ENCODE measurements at places on chromosomes 12 and 14. TPM values are rescaled to one million over a fixed set of nuclear protein-coding genes. Genes with fewer than 3 reads are reported as not detected.
A peak's percentile ranks its signal among the peaks of the same experiment; 100 is the strongest.

GRCh38 chr12:72448805-72449204 is 176.6 kb downstream of the TRHDE start:
- no peak for DNase-seq

DNA sequence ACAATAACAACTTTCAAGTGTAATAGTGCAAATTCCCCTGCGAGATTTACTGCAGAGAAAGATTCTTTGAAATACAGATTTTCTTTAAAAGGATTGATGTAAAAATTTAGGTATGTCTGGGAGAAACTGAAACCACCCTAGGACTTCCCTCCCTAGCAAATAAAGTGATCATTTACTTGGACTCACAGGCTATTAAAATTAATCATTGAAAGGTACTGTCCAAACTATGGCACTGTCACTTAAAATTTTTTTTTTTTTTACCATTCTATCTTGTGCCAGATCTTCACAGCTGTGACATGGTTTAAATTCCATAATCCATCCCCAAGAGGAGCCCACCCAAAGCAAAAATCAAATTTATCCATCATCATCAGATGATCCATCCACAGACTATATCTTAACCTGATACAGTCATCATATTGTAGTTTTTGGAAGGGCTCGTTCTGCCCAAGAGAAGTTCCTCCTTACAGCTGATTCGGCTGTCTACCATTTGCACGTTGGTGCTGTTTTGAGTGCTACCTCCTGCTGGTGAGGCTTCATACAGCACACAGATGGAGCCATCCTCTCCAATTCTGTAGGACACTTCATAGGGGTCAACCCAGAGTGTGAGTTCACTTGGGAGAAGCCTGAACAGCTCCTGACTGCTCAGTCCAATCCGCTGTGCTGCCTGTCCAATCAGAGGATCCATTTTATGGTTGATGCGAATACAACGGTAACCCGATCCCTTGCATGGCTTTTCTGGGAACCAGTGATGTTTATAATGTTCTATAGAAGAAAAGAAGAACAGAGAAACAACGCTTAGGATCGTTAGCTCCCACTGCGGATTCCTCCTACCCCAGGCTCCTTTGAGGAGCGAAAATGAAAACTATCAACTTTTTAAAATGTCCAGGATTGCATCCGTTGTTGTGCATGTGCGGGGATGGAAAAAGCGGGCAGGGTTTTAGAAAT is 1.7 kb downstream of the BTG1 start:
- peak; percentile 70 for DNase-seq

- DNase-seq: no peak
Observed at GRCh38 chr12:21800011-21800410, 25.5 kb upstream of the KCNJ8 start.

DNA sequence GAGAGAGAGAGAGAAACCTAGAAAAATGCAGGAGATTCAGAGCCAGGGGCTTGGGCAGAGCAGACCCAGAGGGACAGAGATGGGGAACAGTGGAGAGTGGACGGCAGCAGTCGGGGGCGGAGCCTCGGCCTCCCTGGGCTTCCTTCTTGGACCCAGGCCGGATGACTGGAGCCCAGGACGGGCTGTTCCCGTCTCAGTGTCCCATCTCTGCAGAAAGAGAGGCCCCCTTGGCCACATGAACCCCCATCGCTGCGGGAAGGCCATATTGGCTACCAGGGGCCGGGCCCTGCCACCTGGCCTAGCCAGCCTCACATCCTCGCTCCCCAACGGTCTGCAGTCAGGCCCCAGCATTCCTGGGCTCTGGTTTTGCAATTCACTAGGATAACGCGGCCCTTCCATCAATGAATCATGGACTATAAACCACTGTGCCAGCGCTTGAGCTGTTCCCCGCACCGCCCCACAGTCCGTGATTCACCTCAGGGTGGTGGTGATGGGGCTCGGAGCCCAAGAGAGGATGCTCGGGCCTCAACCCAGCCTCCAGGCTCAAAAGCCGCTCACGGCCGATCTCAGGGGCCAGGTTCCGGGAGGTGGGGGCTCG is 116.5 kb downstream of the RFLNA start:
- DNase-seq: no peak

DNA sequence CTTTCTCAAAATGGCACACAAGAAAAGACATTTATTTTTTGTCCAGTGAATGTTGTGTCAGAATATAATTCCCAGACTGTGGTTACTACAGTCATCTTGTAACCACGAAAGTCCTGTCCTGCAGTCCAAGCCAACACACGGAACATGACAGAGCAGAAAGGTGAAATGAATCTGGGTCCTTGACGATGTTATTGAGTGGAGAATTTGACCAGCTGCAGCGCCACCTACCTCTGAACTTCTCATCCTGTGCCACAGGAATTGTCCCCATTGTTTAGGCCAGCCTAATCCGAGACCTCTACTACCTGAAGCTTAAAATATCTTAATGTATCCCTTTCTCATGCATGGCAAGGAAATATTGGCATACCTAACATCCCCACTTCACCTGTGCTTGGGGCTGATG is 64.1 kb upstream of the OTX2 start:
- DNase-seq: peak; percentile 39

DNA sequence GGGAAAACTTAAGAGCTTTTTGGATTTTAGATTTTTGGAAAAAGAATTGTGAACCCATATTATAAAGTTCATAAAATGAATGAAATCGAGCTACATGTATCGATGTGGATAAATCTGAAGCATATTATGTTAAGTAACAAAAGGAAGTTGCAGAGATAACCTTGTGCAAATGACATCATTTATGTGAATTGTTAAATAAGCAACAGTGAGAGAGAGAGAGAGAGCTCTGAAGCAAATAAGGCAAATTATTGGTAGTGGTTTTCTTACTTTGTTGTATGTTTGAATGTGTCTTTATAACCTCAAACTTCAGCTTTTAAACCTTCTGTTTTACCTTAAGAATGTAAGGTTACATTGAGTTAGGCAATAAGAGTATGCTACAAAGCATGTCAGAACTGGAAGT is 78.8 kb downstream of the ERC1 start:
- no peak for DNase-seq

GRCh38 chr12:49442915-49443314 is 75.7 kb downstream of the SPATS2 start:
- no peak for DNase-seq

DNA sequence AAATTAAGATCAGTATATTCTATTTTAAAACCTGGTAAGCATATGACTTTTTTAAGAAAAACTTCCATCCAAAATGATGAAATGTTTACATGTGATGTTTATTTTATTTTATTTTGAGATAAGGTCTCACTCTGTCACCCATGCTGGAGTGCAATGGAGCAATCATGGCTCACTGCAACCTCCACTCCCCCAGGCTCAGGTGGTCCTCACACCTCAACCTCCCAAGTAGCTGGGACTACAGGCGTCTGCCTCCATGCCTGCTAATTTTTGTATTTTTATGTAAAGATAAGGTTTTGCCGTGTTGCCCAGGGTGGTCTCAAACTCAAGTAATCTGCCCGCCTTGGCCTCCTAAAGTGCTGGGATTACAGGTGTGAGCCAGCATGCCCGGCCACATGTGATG is 141.8 kb downstream of the ZFP36L1 start:
- no peak for DNase-seq

- DNase-seq: no peak
Observed at GRCh38 chr12:43815416-43815815, 9.3 kb upstream of the TWF1 start.

- no peak for DNase-seq
Observed at GRCh38 chr14:34851395-34851794, 23.8 kb downstream of the BAZ1A start.

DNA sequence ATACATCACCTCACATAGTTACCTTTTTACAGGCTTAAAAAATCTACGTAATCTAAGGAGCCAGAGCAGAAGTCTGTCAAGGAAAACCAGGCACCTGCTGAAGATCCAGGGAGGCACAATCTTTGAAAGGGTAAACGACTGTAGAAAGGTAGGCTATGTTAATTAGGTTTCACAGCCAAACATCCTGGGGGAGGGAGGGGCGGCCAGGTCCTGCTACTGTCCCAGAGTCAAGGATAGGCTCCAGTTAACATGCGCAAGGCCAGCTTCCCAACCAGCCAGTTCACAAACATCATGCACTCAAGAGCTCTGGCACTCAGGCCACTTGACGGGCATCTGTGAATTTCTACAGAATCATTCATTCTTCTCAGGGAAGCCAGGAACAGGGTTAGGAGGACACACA is 22.9 kb downstream of the NIN start:
- no peak for DNase-seq

- DNase-seq: no peak
Observed at GRCh38 chr14:101457936-101458740, 103.2 kb upstream of the DIO3 start.

GRCh38 chr12:8871068-8871467 is 43.2 kb upstream of the PHC1 start:
- no peak for DNase-seq

- no peak for DNase-seq
Observed at GRCh38 chr12:117805865-117806264, 162.9 kb downstream of the KSR2 start.

DNA sequence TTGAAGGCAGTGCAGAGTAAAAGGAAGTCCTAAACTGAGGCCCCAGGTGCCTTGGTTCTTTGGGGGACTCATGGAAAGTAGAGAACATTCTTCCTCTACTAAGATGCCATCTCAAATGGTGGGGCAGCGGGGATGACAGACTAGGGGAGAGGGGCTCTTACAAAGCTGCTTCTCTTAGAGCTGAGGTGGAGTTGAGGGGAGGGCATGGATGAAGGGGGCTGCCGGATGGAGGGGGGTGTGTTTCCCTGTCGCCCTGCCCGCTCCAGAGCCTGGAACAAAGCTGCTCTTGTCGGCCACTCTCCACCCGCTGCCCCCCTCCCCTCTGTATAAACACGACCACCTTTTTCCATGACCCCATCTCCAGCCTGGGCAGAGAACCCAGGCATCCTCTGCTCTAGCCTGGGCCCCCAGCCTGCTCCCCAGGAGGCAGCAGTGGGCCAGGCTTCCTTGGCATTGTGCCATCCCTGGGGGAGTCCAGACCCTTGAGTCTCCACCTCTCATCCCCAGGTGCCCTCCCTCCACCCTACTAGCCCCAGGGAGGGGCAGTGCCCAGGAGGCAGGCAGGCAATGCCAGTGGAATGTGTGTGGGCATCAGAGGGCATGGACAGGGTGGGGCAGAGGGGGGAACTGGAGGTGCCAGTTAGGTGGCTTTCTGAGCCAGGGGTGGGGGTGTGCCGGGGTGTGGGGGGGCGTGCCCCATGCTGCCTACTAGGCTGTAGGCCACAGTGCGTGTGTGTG is 1.7 kb downstream of the RARG start:
- no peak for DNase-seq

DNA sequence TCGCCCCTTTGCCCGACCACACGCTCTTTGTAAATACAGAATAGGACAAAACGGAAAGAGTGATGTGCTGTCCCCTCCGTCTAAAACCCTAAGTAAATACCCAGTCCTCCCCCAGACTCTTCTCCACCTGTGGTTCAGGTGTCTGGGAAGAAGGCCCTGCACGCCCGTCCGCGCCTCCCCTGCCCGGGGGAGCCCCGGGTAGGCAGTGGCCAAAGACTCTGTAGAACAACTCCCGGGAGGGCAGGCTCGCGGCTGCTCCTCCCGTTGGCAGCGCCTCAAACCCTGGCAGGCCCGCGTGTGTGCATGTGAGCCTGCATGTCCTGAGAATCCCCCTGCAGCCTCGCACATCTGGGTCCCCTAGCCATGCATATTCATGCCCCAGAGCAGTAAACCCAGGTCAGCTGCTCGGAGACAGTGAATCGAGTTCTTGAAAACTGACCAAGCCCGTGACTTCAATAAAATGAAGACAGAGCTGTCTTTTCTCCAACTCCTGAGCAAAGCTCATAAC is 165.8 kb downstream of the MON2 start:
- peak; percentile 46 for DNase-seq

DNA sequence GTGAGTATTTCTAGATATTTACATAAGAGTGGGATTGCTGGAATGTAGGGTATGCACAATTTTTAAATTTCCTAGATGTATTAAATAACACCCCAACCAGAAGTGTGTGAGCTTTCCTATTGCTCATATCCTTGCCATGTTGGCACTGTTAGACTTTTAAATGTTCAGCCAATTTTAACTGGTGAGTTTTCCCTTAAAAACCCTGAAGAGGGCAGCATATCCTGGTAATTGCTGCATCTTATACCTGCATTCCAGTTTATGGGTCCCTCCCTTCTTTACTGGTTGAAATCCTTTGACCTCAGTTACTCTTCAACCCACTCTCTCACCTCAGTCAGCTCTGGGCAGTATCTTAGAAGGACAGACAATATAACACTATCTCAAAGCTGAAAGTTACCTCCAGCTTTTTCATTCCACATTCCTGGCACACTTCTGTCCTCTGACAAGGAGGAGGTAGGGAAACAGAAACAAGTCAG is 270.6 kb downstream of the PAWR start:
- DNase-seq: no peak

DNA sequence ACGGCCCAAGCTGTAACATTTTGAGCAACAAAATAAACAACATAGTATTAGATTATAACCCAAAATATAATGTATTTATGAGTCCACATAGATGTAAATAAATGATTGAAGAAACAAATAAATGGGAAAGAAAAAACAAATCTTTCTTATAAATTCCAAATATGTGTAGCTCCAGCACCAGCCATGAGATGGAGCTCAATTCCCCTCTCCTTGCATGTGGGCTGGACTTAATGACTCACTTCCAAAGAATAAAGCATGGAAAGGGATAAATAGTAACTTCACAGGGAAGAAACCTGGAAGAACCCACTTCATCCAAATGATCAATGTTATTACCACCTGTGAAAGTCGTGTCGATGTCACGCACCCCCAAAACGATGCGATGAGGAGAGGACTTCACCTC is 158.8 kb downstream of the RPAP3 start:
- DNase-seq: no peak

GRCh38 chr12:64687816-64688215 is 71.4 kb downstream of the GNS start:
- DNase-seq: no peak

- DNase-seq: no peak
Observed at GRCh38 chr12:113655919-113656318, 184.2 kb upstream of the LHX5 start.

TAS2R43 gene
- total RNA-seq: 1.5 TPM

TAS2R19 gene
- 7.9 TPM for total RNA-seq

IKZF4 gene
- 24.1 TPM for total RNA-seq

KIF26A gene
- 5.9 TPM for total RNA-seq

LYZ gene
- total RNA-seq: 0.37 TPM

NOS1 gene
- total RNA-seq: 0.96 TPM

INHBC gene
- total RNA-seq: not detected

NOVA1 gene
- total RNA-seq: 119 TPM

CIROP gene
- total RNA-seq: not detected

SLC7A7 gene
- 1.7 TPM for total RNA-seq

ALG10B gene
- 6.3 TPM for total RNA-seq

KCNJ8 gene
- total RNA-seq: 0.66 TPM

ANKRD33 gene
- total RNA-seq: not detected

MFAP5 gene
- not detected for total RNA-seq

MON2 gene
- 43.4 TPM for total RNA-seq

MSRB3 gene
- 1.6 TPM for total RNA-seq

ERO1A gene
- 25.8 TPM for total RNA-seq

ZFYVE26 gene
- 32.5 TPM for total RNA-seq

Data from glutamatergic neuron (in vitro differentiated cells).